ENCODE measurements at places on chromosomes 4 and X.

DNA sequence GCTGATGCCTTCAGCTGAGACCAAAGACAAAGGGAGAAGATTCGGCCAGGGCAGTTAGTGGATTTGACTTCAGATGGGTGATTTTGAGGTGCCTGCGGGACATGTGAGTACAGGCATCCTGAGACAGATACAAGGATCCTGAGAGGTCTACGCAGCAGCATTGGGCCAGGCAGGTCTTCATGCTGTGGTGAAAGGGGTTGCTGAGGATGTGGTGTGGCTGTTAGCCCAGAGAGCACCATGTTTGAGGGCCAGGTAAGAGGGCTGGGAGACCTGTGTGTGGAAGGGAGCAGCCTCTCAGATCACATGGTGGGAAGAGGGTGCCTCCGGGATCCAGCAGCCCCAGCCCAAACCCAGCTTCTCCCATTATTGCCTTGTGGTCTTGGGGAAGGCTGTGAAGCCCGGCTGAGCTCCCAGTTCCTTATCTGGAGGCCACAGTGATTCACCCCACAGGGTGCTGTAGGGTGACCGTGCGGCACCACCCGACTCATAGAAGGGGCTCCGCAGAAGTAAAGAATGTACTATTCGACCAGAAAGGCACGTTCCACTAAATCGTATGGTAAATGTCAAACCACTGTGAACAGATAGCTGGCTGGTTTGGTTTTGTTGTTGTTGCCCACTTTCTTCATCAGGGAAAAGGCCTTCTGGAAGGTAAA is 27.7 kb upstream of the TADA2B start:
- H3K4me1 ChIP-seq, result no peaks in the 10 kb centered on the region
- H3K27me3 ChIP-seq, result no peaks in the 10 kb centered on the region
- no peak overlapping the region for H3K27ac ChIP-seq
- peaks cover 60% of the 10 kb centered on the region for H3K36me3 ChIP-seq
- no peak for DNase-seq

DNA sequence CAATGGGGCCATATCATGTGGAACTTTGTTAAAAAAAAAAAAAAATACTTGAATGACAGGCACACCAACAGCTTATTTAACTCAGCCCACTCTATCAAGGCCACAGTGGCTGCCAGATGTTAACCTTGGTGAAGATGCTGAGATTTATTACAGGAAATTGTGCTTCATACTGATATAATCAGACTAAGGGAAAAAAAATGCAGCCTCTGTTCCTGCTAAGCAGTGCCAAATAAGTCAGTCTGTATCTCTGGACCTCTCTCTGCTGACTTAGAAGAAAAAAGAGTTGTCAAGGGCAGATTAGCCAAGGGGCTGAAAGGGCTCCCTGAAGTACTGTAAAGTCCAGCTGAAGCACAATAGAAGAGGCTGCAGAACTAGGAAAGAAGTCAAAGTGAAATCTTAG is 677.7 kb upstream of the HTR2C start:
- H3K27ac ChIP-seq, result no peak overlapping the region
- H3K27me3 ChIP-seq, result no peaks in the 10 kb centered on the region
- H3K4me3 ChIP-seq, result no peak overlapping the region
- no peak for DNase-seq

- H3K27ac ChIP-seq, result no peak overlapping the region
- no peaks in the 10 kb centered on the region for H3K4me1 ChIP-seq
- no peaks in the 10 kb centered on the region for H3K36me3 ChIP-seq
- no peaks in the 10 kb centered on the region for H3K27me3 ChIP-seq
- no peak for DNase-seq
These were observed 188.1 kb upstream of the WDFY3 start for GRCh38 chr4:85154591-85154990.

- H3K4me3 ChIP-seq, result no peak overlapping the region
- H3K36me3 ChIP-seq, result no peaks in the 10 kb centered on the region
- no peaks in the 10 kb centered on the region for H3K27me3 ChIP-seq
- no peak for DNase-seq
These were observed 57.9 kb downstream of the TEX13B start for GRCh38 chrX:107924136-107924746.

GRCh38 chr4:109574443-109574850 is 14.4 kb downstream of the MCUB start:
- H3K4me3 ChIP-seq, result no peak overlapping the region
- no peak overlapping the region for H3K27ac ChIP-seq
- DNase-seq, result peak; percentile 45
- no peaks in the 10 kb centered on the region for H3K27me3 ChIP-seq
- H3K4me1 ChIP-seq, result peaks cover 63% of the 10 kb centered on the region
- no peaks in the 10 kb centered on the region for H3K36me3 ChIP-seq

GRCh38 chrX:140510306-140510676 is 5.4 kb upstream of the SOX3 start:
- DNase-seq, result no peak
- no peaks in the 10 kb centered on the region for H3K27me3 ChIP-seq
- no peaks in the 10 kb centered on the region for H3K36me3 ChIP-seq
- no peak overlapping the region for H3K27ac ChIP-seq

- no peaks in the 10 kb centered on the region for H3K4me1 ChIP-seq
- H3K36me3 ChIP-seq, result no peaks in the 10 kb centered on the region
- H3K4me3 ChIP-seq, result no peak overlapping the region
- no peaks in the 10 kb centered on the region for H3K27me3 ChIP-seq
- H3K27ac ChIP-seq, result no peak overlapping the region
- DNase-seq, result no peak
These were observed 469.0 kb upstream of the PRKX start for GRCh38 chrX:4182408-4182806.

DNA sequence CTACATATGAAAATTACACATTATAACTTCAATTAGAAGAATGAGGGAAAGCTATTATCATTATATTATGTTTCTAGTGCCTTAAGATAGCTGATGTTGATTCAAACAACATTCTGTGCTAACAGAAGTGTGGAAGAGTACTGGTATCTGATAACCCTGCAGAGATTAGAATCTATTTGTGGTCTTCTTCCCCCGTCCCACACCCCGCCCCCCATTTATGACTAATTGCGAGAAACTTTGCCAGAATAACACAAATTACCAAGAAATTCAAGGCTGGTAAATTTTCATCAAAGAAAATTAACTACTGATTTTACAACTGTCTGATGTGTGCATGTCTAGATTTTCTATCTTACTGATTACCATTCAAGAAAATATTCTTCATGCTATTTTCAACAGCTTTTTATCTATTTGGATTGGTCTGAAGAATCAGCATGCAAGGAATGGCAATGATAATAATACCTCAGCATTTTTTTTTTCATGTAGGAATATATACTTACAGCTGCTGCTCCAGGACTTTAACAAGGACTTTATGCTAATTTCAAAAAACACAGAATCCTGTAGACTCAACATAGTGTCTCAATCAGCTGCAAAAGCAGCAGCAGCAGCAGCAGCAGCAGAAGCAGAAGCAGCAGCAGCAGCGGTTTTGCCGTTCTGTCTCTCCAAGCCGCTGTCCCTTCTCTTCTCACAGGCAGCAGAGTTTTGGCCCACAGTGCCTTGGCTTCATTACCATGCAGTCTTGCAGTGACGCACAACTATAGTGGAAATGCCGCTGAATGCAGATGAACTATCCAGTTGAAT is 126.7 kb downstream of the FRYL start:
- no peaks in the 10 kb centered on the region for H3K36me3 ChIP-seq
- peak; percentile 53 for DNase-seq
- no peak overlapping the region for H3K4me3 ChIP-seq
- H3K27ac ChIP-seq, result no peak overlapping the region

GRCh38 chr4:85474818-85475630 is at the start of gene ARHGAP24:
Gene ARHGAP24, plus strand, starts transcription at chr4:85475150.
- H3K27ac ChIP-seq, result no peak within 1 kb of the TSS
- H3K27me3 ChIP-seq, result no peaks in the 10 kb centered on the region
- H3K4me1 ChIP-seq, result no peaks in the 10 kb centered on the region
- DNase-seq, result no peak
- H3K4me3 ChIP-seq, result no peak within 1 kb of the TSS

- peaks cover 55% of the 10 kb centered on the region for H3K4me1 ChIP-seq
- H3K4me3 ChIP-seq, result no peak overlapping the region
- no peak for DNase-seq
- H3K36me3 ChIP-seq, result no peaks in the 10 kb centered on the region
- no peaks in the 10 kb centered on the region for H3K27me3 ChIP-seq
These were observed 9.7 kb downstream of the RAP2C start for GRCh38 chrX:132209527-132209926.

GRCh38 chr4:144648042-144648441 is 2.1 kb downstream of the HHIP start:
- no peak overlapping the region for H3K27ac ChIP-seq
- peaks cover 7% of the 10 kb centered on the region for H3K4me1 ChIP-seq
- no peaks in the 10 kb centered on the region for H3K36me3 ChIP-seq
- H3K27me3 ChIP-seq, result peaks cover 3% of the 10 kb centered on the region

DNA sequence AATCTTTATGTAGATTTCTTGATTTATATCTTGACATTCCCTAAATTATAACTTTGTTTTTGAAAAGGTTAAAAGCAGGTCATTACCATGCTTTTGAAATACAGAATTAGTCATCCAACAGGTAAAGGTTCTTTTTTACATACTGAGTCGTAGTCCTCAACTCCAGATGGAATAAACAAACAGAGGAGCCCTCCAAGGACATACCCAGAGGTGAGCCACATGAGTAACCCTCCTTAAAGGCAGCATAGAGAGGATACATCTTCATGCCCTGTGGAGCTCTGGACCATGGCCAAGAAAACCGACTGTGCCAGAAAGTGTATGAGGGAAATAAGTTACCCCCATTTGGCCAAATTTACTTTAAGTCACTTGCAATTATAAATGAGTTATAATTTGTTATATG is 95.3 kb upstream of the MCF2 start:
- no peak overlapping the region for H3K27ac ChIP-seq
- no peaks in the 10 kb centered on the region for H3K36me3 ChIP-seq
- DNase-seq, result no peak
- no peak overlapping the region for H3K4me3 ChIP-seq
- H3K27me3 ChIP-seq, result no peaks in the 10 kb centered on the region

GRCh38 chr4:10643600-10644425 is 40.8 kb downstream of the CLNK start:
- no peak overlapping the region for H3K27ac ChIP-seq
- no peaks in the 10 kb centered on the region for H3K27me3 ChIP-seq
- H3K4me1 ChIP-seq, result no peaks in the 10 kb centered on the region
- H3K4me3 ChIP-seq, result no peak overlapping the region

GRCh38 chrX:9286234-9286633 is 178.6 kb upstream of the TBL1X start:
- no peak for DNase-seq
- H3K36me3 ChIP-seq, result no peaks in the 10 kb centered on the region
- peaks cover 4% of the 10 kb centered on the region for H3K4me1 ChIP-seq
- H3K27ac ChIP-seq, result no peak overlapping the region
- H3K4me3 ChIP-seq, result no peak overlapping the region

GRCh38 chrX:106023947-106024346 is 14.6 kb downstream of the SERPINA7 start:
- H3K4me1 ChIP-seq, result no peaks in the 10 kb centered on the region
- H3K36me3 ChIP-seq, result no peaks in the 10 kb centered on the region
- no peak overlapping the region for H3K27ac ChIP-seq
- no peak overlapping the region for H3K4me3 ChIP-seq
- DNase-seq, result no peak
- H3K27me3 ChIP-seq, result no peaks in the 10 kb centered on the region

GRCh38 chr4:54063737-54064316 is 578 bp downstream of the CHIC2 start:
- H3K4me1 ChIP-seq, result peaks cover 52% of the 10 kb centered on the region
- peak overlapping the region; percentile 98 for H3K27ac ChIP-seq
- DNase-seq, result peak; percentile 52
- H3K4me3 ChIP-seq, result peak overlapping the region; percentile 88
- no peaks in the 10 kb centered on the region for H3K36me3 ChIP-seq

GRCh38 chr4:139915037-139915436 is 238.9 kb downstream of the MAML3 start:
- DNase-seq, result no peak
- H3K4me3 ChIP-seq, result no peak overlapping the region
- no peaks in the 10 kb centered on the region for H3K4me1 ChIP-seq
- no peaks in the 10 kb centered on the region for H3K36me3 ChIP-seq
- H3K27ac ChIP-seq, result no peak overlapping the region
- H3K27me3 ChIP-seq, result no peaks in the 10 kb centered on the region

DNA sequence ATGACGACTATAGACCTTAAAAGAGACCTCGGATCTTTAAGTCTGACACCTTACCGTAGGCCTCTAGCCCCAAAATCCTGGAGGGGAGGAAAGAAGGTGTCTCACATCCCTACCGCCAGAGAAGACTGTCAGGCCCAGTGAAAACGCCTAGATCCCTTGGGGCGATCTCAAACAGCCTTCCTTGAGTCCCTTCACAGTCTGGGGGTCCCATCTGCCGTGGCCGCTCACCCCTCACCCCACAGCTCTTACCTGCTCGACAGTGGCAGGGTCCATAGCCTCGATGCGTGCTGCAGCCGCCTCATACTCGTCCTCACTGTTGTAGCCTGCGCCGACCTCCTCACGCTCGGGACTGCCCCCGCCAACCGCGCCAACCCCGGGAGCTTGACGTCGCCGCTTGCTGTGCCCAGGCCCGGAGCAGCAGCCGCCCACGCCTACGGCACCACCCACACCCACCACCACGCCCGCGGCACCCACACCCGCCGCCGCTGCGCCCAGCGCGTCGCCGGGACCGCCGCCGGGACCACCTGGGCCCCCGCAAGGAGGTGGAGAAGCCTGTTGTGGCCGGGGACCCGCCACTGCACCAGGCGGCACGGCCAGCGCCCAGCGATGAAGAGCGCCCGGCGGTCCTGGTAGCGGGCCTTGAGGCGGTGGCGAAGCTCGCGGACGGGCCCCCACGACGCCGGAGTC is 536 bp downstream of the OTUD5 start:
- peak; percentile 49 for DNase-seq
- H3K4me1 ChIP-seq, result peaks cover 61% of the 10 kb centered on the region
- peak overlapping the region; percentile 57 for H3K4me3 ChIP-seq
- H3K36me3 ChIP-seq, result peaks cover 4% of the 10 kb centered on the region

GRCh38 chr4:95362066-95362465 is 186.7 kb downstream of the UNC5C start:
- H3K4me3 ChIP-seq, result no peak overlapping the region
- no peaks in the 10 kb centered on the region for H3K4me1 ChIP-seq
- no peaks in the 10 kb centered on the region for H3K27me3 ChIP-seq
- DNase-seq, result no peak

GRCh38 chr4:85500110-85500867 is 25.3 kb downstream of the ARHGAP24 start:
- no peaks in the 10 kb centered on the region for H3K4me1 ChIP-seq
- no peak overlapping the region for H3K4me3 ChIP-seq
- H3K36me3 ChIP-seq, result no peaks in the 10 kb centered on the region
- H3K27ac ChIP-seq, result no peak overlapping the region

- H3K27me3 ChIP-seq, result no peaks in the 10 kb centered on the region
- no peak for DNase-seq
- H3K27ac ChIP-seq, result no peak overlapping the region
- no peak overlapping the region for H3K4me3 ChIP-seq
- no peaks in the 10 kb centered on the region for H3K36me3 ChIP-seq
- H3K4me1 ChIP-seq, result peaks cover 13% of the 10 kb centered on the region
These were observed 126.8 kb upstream of the ENPP6 start for GRCh38 chr4:184344435-184344834.

GRCh38 chr4:128916832-128917231 is 107.3 kb downstream of the JADE1 start:
- no peaks in the 10 kb centered on the region for H3K36me3 ChIP-seq
- DNase-seq, result no peak
- no peak overlapping the region for H3K27ac ChIP-seq
- no peaks in the 10 kb centered on the region for H3K27me3 ChIP-seq
- no peak overlapping the region for H3K4me3 ChIP-seq

- no peak overlapping the region for H3K27ac ChIP-seq
- H3K4me1 ChIP-seq, result no peaks in the 10 kb centered on the region
- H3K4me3 ChIP-seq, result no peak overlapping the region
- H3K27me3 ChIP-seq, result no peaks in the 10 kb centered on the region
- no peaks in the 10 kb centered on the region for H3K36me3 ChIP-seq
These were observed 10.3 kb upstream of the FRMPD4 start for GRCh38 chrX:12128017-12128416.

- H3K36me3 ChIP-seq, result no peaks in the 10 kb centered on the region
- no peaks in the 10 kb centered on the region for H3K4me1 ChIP-seq
- DNase-seq, result no peak
- H3K27me3 ChIP-seq, result no peaks in the 10 kb centered on the region
- no peak overlapping the region for H3K4me3 ChIP-seq
These were observed 866.3 kb upstream of the PCDH7 start for GRCh38 chr4:29853833-29854232.
